ENCODE measurements at places on chromosomes 16 and 17.

GRCh38 chr17:60311936-60312335 lies 80.0 kb downstream of the USP32 start:
- DNase-seq: no peak

GRCh38 chr17:38333635-38334295 lies 10.0 kb downstream of the GPR179 start:
- peak; percentile 52 for DNase-seq

- DNase-seq: no peak
Measured at GRCh38 chr16:19532601-19533000, 8.9 kb downstream of the CCP110 start.

DNA sequence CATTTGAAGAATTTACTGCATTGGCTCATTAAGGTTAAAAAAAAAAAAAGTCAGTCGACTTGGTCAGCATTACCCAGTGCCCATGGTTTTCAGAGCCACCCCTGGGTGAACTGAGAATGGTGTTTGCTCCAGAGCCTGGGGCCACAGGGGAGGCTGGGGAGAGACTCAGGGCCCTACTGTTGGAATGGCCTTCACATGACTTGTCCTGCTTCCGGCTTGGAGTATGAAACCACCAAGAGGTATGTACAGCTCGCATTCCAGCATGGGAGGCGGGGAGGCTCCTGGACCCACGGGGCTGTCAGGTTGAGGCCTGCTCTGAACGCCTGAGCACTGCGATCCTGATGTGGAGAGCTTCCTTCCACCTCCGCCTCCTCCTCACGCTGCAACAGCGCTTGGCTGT lies 36.8 kb downstream of the MSI2 start:
- no peak for DNase-seq

- no peak for DNase-seq
Measured at GRCh38 chr16:5837007-5837670, 739.5 kb upstream of the EEF2KMT start.

DNA sequence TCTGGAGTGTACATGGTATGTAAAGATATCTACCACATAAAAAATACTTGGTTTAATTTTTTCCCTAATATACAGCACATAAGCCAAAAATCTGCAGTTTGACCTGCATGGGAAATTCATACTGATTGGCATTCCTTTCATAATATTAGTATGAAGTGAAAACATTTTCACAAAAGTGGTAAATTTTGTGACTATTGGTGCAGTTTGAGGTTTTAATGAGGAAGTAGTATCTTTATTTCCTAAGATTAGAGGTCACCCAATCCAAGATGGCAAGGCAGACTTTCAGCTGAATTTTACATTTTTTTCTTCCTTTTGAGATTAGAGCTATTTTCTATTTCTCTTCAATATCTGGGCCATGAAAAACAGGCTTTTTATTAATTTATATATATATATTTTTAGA lies 21.2 kb downstream of the METTL9 start:
- no peak for DNase-seq

GRCh38 chr17:17749921-17750320 lies 68.7 kb downstream of the RAI1 start:
- DNase-seq: no peak

GRCh38 chr16:64615630-64616280 lies 506.1 kb downstream of the CDH11 start:
- DNase-seq: peak; percentile 13

DNA sequence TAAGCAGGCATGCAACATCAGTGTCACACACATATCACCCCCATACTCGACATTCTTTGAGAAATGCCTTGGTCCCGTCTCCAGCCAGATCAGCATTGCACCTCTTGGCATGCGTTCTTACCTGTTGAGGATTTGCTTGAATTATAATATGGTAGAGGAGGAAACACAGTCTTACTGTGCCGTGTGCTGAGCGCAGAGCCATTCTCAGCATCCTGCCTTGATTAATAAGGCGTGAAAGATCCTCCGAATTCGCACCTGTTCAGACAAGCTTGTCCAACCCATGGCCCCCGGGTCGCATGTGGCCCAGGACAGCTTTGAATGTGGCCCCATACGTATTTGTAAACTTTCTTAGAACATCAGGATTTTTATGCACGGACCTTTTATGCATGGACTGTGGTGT lies 408.1 kb downstream of the WWOX start:
- no peak for DNase-seq

- no peak for DNase-seq
Measured at GRCh38 chr17:20114466-20114865, 105.3 kb downstream of the SPECC1 start.

GRCh38 chr17:80082403-80083135 lies 18.8 kb upstream of the GAA start:
- DNase-seq: peak; percentile 57

- DNase-seq: no peak
Measured at GRCh38 chr17:43467981-43468581, 15.7 kb upstream of the DHX8 start.

GRCh38 chr16:66277311-66278070 lies 89.0 kb upstream of the CDH5 start:
- no peak for DNase-seq

- DNase-seq: no peak
Measured at GRCh38 chr17:76076146-76076764, 1.7 kb downstream of the GALR2 start.
